Stimulated activated CD8-positive, alpha-beta memory T cell treated with anti-CD3 and anti-CD28 coated beads, Interleukin-12 subunit alpha, Interleukin-12 subunit beta, amount 100 ng/mL, for 1 hour (primary cell): ENCODE measurements at places on chromosomes 12 and 14.

- no peak for DNase-seq
Measured at GRCh38 chr14:99755629-99756603, 37.3 kb upstream of the EML1 start.

- DNase-seq, result no peak
Measured at GRCh38 chr12:57368349-57369095, 62.3 kb downstream of the R3HDM2 start.

- no peak for DNase-seq
Measured at GRCh38 chr14:46861753-46862152, 210.2 kb upstream of the RPL10L start.

GRCh38 chr14:93231129-93231979 is 24.3 kb downstream of the UBR7 start:
- DNase-seq, result no peak

DNA sequence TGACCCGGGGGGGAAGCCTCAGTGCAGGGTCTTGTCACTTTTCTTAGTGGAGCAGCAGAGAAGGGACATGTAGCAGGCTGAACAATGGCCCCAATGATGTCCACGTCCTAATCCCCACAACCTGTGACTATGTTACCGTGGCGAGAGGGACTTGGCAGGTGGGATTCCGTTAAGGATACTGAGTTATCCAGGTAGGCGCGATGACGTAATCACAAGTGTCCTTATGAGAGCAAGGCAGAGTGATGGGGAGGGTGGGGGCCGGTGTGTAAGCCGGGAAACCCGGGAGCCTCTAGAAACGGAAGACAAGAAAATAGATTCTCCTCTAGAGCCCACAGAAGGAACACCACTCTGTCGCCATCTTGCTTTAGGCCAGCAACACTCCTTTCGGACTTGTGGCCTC is 4.4 kb downstream of the OTUB2 start:
- DNase-seq, result no peak

DNA sequence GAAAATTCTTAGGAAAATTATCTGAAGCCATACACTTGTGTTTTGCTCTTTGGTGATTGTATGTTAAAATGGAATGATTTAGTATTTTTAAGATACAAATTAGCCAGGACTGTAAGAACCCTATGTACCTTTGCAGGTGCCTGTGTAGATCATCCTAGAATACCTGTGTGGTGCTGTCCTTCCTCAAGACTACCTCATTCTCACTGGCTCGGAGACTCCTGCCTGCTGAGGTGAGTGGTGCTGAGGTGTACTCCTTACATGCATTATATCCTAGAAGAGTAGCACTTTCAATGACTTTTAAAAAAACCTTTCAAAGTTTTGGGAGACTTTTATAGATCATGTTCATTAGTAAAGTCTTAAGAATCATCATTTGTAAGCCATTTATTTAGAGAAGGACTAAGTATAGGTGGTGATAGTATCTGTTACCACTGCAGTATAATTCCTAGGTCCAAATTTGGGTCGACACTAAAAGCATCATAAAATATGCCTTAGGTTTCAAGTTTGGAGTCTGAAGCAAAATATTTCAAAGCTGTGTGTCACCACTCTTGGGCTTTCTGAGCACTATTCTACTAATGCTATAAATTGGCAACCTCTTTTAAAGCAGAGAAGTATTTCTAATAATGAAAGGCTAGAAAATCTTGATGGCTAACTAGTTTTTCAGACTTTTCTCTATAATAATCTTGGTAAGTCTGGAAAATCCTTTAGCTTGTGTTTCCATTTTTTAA is 36.6 kb downstream of the RASSF8 start:
- no peak for DNase-seq

DNA sequence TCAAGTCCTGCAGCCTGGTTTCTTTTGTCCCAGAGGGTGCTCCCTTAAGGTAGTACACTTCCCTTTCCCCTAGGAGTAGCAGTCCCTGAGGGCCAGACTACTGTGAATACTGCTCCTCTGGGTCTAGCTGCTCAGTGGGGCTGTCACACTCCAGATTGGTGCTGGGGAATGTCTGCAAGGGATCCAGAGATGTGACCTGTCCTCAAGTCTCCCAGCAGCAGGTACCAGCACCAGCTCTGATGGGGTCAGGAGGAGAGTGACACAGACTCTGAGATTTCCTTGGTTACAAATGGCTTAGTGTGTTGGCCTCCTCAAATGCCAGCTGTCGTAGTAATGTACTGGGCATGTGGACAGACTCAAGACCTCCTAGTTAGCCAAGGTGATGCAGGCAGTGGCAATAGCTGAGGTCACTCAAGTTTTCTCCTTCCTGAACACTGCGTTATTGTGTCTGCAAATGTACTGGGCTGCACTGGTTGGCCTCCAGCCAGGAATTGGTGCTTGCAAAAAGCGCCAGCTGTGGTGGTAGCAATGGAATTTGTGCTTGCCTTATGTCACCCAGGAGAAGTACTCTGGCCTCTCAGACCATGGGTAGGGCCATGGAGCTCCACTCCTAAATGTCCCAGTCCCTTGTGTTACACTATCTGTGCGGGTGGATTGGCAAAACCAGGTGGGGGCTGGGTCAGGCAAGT is 36.4 kb upstream of the AEBP2 start:
- DNase-seq, result no peak

DNA sequence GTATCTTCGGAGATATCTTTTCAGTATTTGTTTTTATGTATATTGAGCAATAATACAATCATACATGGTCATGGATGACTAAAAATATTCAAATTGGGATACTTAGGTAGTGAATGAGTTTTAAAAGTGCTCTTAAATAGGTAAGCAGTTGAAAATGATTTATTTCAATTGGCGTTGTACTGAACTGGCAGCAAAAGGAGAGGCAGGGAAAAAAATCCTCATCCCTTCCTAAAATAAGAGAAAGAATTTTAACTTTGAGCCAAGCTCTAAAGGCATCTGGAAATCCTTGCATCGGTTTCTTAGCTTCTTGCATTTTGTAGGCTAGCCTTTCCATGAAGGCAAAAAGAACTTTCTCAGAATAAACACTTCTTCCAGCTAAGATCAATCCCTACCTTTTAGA is 125.2 kb downstream of the MGST1 start:
- no peak for DNase-seq
